ENCODE measurements at places on chromosomes 5 and 9.

DNA sequence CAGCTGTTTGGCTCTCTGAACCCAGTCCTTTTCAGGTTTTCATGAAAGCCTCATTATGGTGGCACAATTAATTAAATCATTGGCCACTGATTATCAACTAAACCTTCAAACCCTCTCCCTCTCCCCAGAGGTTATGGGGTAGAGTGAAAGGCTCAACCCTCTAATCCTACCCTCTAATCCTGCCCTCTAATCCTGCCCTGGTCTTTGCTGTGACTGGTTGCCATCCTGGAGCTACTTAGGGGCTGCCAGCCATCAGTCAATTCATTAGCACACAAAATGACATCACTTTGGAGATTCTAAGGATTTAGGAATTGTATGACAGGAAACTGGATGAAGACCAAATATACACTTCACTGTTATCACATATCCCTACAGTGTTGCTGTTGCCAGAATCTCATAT is 36.1 kb downstream of the ANKS6 start:
- DNase-seq = no peak

GRCh38 chr9:112140936-112141335 is 34.2 kb downstream of the SUSD1 start:
- DNase-seq = no peak

- DNase-seq = no peak
Observed at GRCh38 chr5:179512452-179513000, 37.8 kb upstream of the RUFY1 start.

DNA sequence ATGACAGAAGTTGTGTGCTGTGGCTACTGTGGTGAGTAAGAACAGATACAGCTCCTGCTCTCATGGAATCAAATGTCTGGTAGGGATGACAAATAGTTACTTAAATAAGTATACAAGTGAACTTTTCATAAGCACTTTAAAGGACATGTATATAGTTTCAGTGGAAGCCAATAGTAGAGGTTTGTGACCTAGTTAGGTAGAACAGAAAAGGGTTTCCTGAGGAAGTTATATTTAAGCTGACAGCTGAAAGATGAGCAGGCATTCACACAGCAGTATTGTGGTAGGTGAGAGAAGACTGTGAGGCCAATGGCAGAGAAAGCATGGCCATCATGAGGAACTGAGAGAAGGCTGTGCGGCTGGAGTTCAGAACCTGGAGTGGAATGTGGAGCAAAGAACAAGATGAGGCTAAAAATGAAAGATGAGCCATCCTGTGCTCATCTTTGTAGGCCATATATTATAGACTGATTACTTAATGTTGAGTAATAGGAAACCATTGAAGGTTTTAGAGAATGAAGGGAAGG is 15.4 kb downstream of the FAM174A start:
- no peak for DNase-seq

DNA sequence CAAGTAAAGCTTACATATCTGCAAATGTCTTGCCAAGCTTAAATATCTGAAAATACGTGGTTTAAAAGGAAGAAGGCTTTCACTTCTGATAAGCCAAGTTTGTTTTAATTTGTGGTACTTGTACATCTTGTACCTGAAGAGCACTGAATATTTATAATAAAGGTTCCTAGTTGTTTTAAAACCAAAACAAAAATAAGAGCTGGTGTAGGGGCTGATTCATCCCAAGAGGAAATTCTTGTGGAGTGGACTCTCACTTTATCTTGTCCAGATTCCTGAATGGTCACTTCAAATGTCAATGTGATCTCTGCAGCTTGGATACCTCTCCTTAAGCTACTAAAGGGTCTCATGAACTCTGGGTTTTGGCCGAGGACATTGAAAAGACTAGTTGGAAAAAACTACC is 29.5 kb downstream of the MAMDC2 start:
- DNase-seq = no peak

- DNase-seq = no peak
Observed at GRCh38 chr5:139494832-139495231, 12.3 kb upstream of the STING1 start.

- no peak for DNase-seq
Observed at GRCh38 chr5:50445296-50445949, 4.3 kb upstream of the EMB start.

GRCh38 chr9:134005381-134005780 is 13.3 kb upstream of the VAV2 start:
- DNase-seq = no peak

DNA sequence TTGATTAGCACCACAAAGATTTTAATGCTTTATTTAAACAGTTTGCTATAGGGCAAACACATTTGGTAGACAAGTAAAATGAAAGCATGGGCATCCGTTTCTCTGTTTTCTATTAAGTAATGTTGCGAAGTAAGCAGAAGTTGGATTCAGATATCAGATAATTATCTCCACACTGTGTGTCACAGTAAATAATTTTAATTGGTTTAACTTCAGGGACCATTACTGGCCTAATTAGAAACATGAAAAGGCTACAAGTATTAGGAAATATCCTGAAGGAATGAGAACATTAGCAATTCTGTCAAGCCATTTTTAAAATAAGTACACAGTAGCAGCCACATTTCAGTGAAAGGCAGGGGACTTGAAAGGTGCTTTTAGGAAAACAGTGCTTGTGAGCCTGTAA is 975.4 kb downstream of the NR2F1-AS1 start:
- DNase-seq = no peak

GRCh38 chr5:120913396-120913795 is 449.3 kb downstream of the PRR16 start:
- no peak for DNase-seq

- no peak for DNase-seq
Observed at GRCh38 chr5:110354915-110355644, 371.4 kb downstream of the TMEM232 start.

DNA sequence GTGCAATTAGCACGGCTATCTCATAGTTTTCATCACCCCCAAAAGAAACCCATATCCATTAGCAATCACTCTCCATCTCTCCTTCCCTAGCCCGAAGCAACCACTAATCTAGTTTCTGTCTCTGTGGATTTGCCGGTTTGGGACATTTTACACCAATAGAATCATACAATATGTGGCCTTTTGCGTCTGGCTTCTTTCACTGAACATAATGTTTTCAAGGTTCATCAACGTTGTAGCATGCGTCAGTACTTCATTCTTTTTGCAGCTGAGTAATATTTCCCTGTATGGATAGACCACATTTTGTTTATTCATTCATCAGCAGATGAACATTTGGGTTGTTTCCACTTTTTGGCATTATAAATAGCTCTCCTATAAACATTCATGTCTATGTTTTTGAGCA is 75.4 kb upstream of the TBC1D2 start:
- DNase-seq = no peak

DNA sequence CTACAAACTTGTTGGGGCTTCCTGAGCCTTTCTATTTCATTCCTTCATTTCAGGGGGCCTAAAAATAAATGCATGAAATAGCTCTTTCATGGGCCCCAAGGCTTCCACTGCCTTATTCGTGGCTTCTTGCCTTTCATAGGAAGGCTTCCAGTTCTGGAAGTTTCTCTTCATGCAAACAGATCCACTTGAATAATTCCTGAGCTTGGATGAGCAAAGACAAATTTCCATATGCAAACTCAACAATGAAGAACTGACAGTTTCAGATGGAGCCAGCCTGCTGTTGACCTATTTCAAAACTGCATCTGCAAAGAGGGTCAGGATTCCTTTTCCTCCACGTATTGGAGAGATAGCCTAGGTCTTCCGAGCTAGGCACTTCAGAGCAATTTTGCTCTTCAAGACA is 142.1 kb downstream of the MLLT3 start:
- DNase-seq = no peak

GRCh38 chr9:16640649-16641048 is 229.8 kb downstream of the BNC2 start:
- no peak for DNase-seq

DNA sequence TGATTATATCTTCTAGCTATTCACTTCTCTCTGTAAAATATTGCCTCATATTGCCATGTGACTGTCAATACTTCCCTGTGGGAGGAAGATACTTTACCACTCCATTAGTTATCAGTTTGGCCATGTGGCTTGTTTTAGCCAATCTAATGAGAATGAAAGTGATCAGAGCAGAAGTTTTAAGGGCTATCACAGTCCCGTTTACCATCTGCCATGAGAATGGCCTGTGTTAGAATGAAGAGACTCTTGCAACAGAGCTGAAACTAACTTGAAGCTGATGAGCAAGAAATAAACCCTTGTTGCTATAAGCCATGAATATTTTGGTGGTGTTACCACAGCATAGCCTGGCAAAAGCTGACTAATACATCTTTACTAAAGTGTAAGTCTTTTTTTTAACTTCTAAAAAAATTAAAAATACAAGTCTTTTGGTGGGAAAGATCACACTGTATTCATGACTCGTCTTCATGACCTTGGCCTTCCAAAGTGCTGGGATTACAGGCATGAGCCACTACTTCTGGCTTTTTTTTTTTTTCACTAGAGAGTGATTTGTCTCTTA is 68.0 kb upstream of the CTNNA1 start:
- DNase-seq = no peak

DNA sequence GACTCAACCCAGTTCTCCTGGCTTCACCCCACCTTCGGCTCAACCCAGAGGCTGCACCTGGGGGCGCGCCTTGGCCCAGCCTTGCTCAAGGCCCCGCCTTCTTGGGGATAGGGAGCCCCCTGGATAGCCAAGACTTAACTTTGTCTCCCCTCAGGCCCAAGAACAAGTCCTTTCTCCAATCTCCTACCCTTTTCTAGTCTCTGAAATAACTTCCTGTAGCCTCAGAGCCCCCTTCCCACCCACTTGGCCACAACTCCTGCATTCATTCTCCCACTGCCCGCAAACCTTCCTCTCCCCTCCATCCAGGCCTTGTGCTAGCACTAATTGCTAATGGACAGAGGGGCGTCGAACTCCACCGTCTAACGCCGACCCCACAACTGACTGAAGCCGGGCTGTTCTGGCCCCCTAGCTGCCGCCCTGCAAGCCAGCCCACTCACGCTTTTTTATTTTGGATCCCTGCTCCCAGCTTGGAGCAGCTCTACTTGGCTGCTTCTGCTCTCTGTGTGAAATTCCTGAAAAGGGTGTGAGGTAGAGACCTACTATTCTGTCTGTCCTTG is 579 bp upstream of the ASTN2 start:
- no peak for DNase-seq

DNA sequence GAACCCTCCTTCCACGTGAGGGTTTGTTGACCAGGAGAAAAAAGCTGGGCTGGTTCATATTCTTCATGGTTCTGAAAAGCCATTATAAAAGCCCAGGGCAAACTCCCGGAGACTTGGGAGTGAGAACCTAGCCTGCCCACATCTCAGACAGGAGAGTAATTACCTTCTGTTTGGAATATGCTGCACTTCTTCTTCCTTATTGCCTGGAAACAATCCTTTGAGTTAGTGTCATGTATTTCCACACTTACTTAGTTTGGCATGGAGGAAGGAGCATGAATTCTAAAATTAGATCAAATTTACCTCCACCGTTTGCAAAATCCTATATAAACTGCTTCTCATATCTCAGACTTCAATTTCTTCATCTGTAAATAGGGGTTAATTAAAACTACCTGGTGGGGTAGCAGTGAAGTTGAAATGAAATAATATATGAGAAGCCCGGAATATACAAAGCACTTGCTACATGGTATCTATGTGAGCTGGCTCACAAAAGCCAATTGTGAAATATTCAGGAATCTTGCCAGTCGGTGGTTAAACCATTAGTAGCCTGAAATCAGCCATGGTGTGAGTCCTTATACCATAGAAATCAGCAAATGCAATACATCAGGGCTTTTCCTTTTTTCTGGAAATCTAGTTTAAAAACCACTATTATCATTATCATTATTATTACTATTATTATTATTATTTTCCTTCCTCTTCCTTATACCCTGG is 140.0 kb upstream of the RAD23B start:
- no peak for DNase-seq

GRCh38 chr5:173327084-173327947 is 898 bp downstream of the STC2 start:
- DNase-seq = no peak

DNA sequence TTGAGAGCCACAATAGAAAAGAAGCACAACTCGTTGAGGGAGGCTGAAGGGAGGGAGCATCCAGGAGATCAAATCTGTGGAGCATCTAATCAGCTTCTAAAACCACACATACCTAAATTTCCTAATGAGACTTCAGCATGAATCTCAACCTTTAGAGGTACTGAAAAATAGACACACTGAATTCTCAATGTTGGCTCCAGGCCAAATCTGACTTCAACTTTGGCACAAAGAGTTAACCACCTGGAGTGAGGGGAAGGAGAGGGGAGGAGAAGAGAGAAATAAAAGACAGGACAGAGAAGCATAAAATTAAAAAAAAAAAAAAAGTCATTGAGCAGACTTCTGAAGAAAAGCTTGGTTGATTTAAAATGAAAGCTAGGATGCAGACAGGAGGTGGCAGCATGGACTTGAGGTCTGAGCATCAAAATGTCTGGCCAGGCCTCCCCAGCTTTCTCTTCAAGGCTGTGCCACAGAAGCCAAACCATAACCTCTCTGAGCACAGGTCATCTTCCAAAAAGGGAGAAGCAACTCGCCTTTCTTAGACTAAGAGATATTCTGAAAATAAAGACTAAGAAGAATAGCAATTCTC is 205.6 kb downstream of the DENND1A start:
- DNase-seq = peak; percentile 7

GRCh38 chr5:44246986-44247385 is 142.2 kb downstream of the FGF10 start:
- no peak for DNase-seq

- no peak for DNase-seq
Observed at GRCh38 chr9:136587944-136588662, 42.3 kb upstream of the NOTCH1 start.

DNA sequence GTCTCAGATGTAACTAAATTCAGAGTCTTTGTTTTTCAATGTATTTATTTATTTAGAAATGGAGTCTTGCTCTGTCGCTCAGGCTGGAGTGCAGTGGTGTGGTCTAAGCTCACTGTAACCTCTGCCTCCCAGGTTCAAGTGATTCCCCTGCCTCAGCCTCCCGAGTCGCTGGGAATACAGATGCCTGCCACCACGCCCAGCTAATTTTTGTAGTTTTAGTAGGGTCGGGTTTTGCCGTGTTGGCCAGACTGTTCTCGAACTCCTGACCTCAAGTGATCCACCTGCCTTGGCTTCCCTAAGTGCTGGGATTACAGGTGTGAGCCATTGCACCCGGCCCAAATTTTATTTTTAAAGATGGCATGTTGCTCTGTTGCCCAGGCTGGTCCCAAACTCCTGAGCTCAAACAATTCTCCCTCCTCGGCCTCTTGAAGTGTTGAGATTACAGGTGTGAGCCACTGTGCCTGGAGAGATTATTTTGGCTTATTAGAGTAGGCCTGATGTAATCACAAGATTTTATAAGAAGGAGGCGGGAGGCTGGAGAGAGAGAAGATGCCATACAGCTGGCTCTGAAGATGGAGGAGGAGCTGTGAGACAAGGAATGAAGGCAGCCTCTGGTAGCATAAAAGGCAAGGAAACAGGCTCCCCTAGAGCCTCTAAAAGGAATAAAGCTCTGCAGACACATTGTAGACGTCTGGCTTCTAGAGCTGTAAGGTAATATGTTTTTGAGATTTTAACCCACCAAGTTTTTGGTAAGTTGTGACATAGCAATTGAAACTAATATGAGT is 12.9 kb upstream of the KLF9 start:
- DNase-seq = no peak

DNA sequence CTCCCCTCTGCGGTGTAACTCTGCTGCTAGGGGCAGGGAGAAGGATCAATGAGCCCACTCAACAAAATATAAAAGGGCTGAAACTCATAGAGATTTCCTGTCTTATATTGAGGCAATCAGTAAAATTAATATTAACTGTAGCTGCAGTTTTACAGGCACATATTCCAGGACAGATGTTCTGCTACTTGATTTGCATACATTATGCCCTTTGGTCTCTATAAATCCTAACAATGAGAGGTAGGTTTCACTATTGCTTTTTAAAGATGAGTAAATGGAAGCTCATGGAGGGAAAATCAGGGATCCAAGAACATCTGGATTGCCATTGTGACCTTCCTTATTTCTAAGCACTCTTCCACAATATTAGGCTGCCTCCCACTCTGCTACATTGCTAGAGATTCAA is 23.5 kb upstream of the TRIM32 start:
- DNase-seq = no peak
